ENCODE measurements at places on chromosomes 13 and 19. TPM values are rescaled to one million over a fixed set of nuclear protein-coding genes. Genes with fewer than 3 reads are reported as not detected.

C19orf73 gene
- 2.9 TPM for total RNA-seq

GGACT gene
- total RNA-seq: 9.5 TPM

ZNF540 gene
- total RNA-seq: 2.3 TPM

MEIOSIN gene
- total RNA-seq: 0.19 TPM

CCDC8 gene
- not detected for total RNA-seq

NLRP5 gene
- not detected for total RNA-seq

KCTD4 gene
- not detected for total RNA-seq

PRR19 gene
- 0.29 TPM for total RNA-seq

SIGLEC11 gene
- total RNA-seq: not detected

A1BG gene
- 33.2 TPM for total RNA-seq

UBE2L5 gene
- not detected for total RNA-seq

PSG7 gene
- total RNA-seq: not detected

MCEMP1 gene
- total RNA-seq: not detected

PDX1 gene
- total RNA-seq: not detected

SLITRK5 gene
- not detected for total RNA-seq

TPTE2 gene
- 0.22 TPM for total RNA-seq

FSD1 gene
- 22.8 TPM for total RNA-seq

KLK15 gene
- not detected for total RNA-seq

SLAIN1 gene
- total RNA-seq: 24.6 TPM

JSRP1 gene
- 1.6 TPM for total RNA-seq

ZNF723 gene
- total RNA-seq: not detected

YJEFN3 gene
- 21.3 TPM for total RNA-seq

Measured in activated T-cell treated with anti-CD3 and anti-CD28 coated beads, Interleukin-2, amount 50 U/mL, for 72 hours (primary cell).